ENCODE measurements at places on chromosomes 16 and 17.

DNA sequence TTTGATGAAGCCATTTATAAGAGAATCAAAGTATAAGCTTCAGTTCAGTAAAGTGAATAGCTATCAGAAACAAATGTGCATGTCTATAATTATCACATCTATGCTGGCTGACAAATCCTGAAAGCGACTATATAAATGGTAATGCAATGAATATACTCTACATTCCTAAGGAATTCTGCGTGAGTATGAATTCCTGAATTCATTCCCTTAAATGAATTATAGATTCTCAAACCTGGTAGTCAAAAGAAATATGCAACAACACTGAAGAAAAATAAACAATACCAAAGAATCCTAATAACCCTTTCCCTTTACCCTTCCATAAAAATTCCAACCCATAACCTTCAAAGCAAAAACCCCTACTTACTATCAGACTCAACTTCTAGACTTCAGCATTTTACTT lies 416.6 kb upstream of the PMFBP1 start:
- no peak for DNase-seq

GRCh38 chr16:50606431-50607050 lies 58.3 kb downstream of the NKD1 start:
- no peak for DNase-seq

DNA sequence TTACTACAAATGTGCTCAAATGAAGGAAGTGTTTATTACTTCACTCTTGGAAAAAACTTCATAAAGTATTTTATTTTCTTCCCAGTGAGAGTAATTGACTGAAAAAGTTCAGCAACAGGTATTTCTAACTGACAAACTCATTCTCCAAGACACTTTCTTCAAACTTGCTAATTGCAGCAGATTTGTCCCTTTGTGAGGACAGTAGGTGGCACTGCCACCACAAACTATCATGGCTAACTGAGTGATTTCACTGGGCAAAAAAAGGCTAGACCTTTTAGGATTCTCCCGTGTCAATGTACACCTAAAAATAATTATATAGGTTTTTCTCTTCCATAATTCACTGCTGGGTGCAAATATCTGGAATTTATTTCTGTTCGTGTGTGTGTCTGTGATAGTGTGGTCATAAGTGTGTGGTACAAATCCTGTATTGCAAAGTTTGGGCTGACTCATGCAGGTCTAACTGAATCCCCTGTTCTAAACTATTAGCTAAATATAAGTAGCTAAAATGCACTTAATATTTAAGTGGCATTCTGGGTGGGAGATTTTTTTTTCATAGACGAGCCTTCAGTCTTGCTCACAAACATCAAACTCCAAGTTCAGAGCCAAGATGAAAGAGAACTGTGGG lies 3.9 kb downstream of the HS3ST3A1 start:
- DNase-seq: no peak

DNA sequence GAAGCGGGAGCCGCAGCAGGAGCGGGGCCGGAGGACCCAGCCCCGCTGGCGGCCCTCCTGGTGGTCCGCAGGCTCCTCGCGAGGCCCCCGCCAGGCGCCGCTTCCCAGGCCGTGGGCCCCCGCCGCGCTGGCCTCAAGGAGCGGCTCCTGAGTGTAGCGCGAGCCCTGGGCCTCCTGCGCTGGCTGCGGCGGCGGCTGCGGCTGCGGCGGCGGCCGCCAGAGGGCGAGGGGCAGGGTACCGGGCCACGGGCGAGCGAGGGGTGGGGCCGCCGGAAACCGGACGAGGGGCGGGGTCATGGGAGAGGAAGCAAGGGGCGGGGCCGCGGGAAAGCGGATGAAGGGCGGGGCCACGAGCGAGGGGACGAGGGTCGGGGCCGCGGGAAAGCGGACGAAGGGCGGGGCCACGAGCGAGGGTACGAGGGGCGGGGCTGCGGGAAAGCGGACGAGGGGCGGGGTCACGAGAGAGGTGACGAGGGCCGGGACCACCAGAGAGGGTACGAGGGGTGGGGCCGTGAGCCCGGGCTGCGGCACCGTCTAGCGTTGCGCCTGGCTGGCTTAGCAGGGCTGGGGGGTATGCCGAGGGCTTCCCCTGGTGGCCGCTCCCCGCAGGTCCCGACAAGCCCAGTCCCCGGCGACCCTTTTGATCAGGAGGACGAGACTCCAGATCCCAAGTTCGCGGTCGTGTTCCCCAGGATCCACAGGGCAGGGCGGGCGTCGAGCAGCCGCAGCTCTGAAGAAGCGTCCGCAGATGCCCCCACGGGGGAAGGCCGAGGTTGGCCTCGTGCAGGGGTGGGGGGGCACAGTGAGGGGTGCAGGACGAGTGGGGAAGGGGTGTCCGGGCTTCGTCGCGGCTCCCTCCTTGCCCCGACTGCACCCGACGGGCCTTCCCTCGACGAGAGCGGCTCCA lies 1.7 kb downstream of the MYO15B start:
- DNase-seq: peak; percentile 58

- no peak for DNase-seq
Measured at GRCh38 chr16:1982013-1982433, 754 bp upstream of the NOXO1 start.

DNA sequence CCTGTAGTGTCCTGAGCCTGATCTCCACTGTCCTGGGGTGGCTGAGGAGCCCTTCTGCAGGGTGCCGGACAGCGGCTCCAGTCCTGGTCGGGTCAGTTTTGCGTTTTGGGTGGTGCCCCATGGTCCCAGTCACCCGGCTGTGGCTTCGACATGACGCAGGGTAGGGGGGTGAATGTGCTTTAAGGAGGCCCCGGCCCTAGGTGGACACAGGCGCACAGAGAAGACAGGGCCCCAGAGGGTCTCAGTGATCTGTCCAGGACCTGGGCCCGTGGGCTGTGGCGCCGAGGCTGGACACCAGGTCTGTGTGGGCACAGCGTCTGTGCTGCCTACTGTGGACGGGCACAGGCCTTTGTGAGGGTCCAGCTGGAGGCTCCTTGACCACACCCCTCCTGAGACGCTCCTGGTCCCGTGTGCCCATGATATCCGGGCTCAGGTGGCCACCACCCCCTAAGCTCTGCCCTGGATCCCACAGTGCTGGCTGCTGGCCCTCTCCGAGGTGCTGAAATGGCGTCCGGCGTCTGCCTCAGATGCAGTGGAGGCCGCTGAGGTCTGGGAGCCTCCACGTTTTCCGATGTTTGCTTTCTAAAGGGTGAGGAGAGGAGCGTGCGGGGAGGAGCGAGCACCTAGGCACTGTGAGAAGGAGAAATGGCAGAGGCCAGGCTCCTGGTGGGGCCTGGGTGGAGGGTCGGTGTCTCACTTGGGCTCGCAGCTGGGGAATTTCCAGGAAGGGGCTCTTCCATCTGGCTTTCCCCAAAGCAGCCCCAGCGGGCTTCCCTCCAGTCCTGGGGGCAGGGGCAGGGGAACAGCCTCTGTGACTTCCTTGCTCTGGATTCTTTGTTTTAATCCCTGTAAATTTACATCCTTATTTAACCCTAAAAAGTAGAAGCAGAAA lies 56.1 kb upstream of the ACSF3 start:
- peak; percentile 1 for DNase-seq
